Progenitor cell of endocrine pancreas (in vitro differentiated cells): ENCODE measurements at places on chromosomes 12 and 14. TPM values are rescaled to one million over a fixed set of nuclear protein-coding genes. Genes with fewer than 3 reads are reported as not detected.

P2RX7 gene
- total RNA-seq: not detected in 2 replicates

AMHR2 gene
- total RNA-seq: 35.1 and 35.7 TPM in 2 replicates

MSRB3 gene
- total RNA-seq: 1.1 and 1.5 TPM in 2 replicates

TC2N gene
- total RNA-seq: 36.6 and 38.5 TPM in 2 replicates

OSGEP gene
- 89.0 and 94.4 TPM in 2 replicates for total RNA-seq

YBX3 gene
- 200 and 215 TPM in 2 replicates for total RNA-seq

POTEM gene
- not detected in 2 replicates for total RNA-seq

PMEL gene
- 3.7 and 6.3 TPM in 2 replicates for total RNA-seq

DNAI7 gene
- total RNA-seq: 3.1 and 3.3 TPM in 2 replicates

FAM161B gene
- total RNA-seq: 3.4 and 3.7 TPM in 2 replicates
